NCI-H1105 (cell line): ENCODE measurements at places on chromosomes 12 and 14.
A peak's percentile ranks its signal among the peaks of the same experiment; 100 is the strongest.

GRCh38 chr12:56084958-56085543 lies 5.1 kb downstream of the ERBB3 start:
- no peak for DNase-seq

- DNase-seq, result no peak
Observed at GRCh38 chr12:128685903-128686475, 137.8 kb downstream of the SLC15A4 start.

DNA sequence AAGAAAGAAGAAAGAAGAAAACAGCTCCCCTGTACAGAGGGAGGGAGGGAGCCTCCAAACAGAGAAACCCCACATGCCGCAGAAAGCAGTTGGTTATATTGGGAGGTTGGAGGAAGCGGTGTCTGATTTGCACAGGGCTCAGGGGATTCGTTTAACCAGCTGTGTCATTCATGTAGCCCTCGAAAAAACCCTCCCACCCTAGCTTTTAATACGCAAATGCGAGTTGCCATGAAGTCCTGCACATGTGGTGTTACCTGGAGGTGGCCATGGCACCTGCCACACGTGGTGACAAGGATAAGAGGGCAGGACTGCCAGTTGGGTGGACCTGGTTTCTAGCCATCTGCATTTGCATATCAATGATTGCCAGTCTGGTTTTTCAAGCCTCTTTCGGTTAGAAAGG lies 40.9 kb downstream of the TMEM30B start:
- no peak for DNase-seq

DNA sequence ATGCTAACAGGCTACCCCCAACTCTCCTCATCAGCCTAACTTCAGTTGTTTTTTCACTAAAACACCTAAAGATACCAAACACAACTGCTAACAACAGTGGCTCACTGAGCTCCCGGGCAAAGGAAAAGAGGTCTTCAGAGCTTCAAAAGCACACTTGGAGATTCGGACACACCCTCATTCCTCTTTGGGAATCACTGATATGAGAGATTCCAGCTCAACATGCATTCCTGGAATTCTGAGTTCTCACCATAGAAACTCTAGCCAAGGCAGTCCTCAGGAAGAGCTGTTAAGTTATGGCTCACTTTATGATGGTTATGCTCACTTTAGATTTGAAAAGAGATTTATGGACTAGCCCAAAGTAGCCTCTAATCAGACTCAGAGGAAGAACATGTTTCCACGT lies 40.1 kb downstream of the STXBP6 start:
- DNase-seq, result no peak

GRCh38 chr14:104316723-104317491 lies 178.5 kb downstream of the KIF26A start:
- DNase-seq, result no peak

- DNase-seq, result no peak
Observed at GRCh38 chr12:108858311-108859074, 1.1 kb upstream of the SSH1 start.

- no peak for DNase-seq
Observed at GRCh38 chr12:93912086-93912733, 235.0 kb downstream of the CRADD start.

DNA sequence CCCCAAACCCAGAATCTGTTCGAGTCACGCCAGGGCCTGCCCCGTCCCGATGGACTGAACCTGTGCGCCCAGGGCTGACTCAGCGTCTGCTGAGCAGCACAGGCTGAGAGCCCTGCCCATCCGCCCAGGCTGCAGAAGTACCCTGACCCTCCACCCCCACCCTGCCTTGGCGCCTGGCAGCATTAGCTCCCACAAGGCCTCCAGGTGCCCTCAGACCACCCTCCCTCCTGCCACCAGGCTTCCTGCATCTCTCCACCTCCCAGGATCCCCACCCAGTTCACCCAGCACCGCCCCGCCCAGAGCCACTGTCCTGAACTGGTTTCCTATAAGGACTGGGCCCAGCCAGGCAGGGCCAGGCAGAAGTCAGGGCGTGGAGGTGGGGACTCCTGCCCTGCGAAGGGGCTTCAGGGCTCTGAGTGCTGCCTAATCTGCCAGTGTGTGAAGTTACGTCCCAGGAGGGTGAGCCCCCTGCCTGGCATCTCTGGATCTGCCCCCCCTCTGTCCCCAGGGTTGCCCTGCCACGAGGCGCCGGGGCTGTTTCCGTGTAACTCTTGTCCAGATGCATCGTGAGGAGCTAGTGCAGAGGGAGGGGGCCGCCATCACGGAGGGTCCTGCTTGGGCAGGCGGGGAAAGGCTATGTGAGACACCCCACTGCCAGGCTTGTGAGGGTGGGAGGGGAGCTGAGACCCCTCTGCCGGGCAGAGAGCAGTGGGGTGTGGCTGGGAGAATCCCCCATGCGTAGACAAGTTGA lies 9.1 kb downstream of the ADSS1 start:
- DNase-seq, result no peak

DNA sequence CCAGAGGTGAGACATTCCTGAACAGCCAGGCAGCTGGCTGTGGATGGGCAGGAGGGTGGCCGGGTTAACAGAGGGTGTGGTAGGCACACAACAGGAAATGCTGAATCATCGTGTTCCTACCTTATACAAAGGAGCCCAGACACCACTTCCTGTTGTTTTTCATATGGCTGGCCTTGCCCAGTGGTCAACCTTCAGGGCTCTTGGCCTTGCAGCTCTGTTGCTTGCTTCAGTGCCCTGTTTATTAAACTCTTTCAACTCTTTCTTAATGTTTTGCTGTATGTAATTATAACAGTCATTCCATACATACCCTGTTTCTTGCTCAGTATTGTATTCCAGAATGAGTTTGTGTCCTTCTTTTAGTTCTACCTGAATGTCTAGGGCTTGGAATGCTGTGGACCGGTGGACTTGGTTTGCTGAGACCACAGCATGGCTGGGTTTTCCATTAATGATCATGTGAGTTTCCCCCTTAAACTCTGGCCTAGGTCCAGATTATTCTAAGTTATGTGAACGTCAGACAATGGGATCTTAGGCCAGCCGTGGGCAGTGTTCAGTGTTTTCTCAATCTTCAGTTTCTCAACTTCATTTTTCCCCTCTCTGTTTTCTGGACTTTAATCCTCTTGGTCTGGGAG lies 11.9 kb downstream of the CFAP54 start:
- no peak for DNase-seq

- no peak for DNase-seq
Observed at GRCh38 chr12:66168410-66168809, 1.4 kb downstream of the TMBIM4 start.

GRCh38 chr12:115023279-115024265 lies 339.6 kb upstream of the TBX3 start:
- no peak for DNase-seq

- DNase-seq, result no peak
Observed at GRCh38 chr12:116436561-116437249, 122.5 kb upstream of the MAP1LC3B2 start.

DNA sequence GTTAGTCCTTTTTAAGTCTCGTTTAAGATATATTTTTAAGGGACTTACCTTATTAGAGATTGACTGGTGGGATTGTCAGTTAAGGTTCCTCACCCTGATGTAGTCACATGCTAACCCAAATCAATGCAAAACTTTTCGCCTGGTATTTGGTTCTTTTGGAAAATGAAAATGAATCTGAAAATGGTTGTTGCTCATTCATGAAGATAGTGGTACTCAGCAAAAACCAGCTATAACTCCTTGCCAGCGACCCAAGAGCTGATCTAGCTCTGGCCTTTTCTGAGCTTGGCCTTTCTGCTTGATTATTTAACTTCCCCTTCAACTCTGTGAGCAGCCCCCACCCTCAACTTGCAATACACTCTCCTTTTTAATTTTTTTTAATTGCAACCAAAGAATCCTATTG lies 85.0 kb upstream of the GTF2A1 start:
- no peak for DNase-seq

DNA sequence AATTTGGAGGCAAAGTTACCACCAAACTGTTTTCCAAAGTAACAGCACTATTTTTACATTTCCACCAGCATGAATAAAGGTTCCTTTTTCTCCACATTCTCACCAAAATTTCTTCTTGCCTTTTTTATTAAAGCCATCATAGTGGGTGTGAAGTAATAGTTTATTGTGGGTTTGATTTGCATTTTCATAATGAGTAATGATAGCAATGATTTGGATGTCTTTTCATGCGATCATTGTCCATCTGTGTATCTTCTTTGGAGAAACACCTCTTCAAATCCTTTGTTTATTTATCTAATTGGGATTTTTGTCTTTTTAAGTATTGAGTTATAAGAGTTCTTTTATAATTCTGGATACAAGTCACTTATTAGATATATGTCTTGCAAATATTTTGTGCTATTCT lies 172.7 kb downstream of the CNTN1 start:
- DNase-seq, result no peak

- DNase-seq, result no peak
Observed at GRCh38 chr12:69991690-69992288, 166.8 kb downstream of the MYRFL start.

- no peak for DNase-seq
Observed at GRCh38 chr12:46049665-46050064, 59.3 kb upstream of the SCAF11 start.

GRCh38 chr14:56081139-56081538 lies 37.1 kb upstream of the PELI2 start:
- no peak for DNase-seq

GRCh38 chr14:91496790-91497189 lies 13.3 kb downstream of the PPP4R3A start:
- DNase-seq, result no peak

- no peak for DNase-seq
Observed at GRCh38 chr14:63423381-63423780, 104.6 kb upstream of the GPHB5 start.

DNA sequence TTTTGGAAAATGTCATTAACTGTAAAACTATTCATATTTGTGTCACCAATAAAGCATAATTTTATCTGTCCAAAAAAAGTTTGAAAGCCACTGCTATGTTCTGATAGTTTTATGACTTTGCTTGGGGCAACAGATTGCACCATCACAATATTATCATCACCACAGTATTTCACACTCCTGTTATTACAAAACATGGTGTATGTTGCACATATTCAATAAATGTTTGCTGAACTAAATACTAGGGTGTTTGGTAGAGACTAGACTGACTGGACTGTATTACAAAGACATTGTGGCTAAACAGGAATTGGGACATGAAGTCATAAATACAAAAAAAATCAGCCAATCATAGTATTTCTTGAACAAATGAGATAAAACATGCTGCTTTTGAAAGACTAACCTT lies 55.1 kb downstream of the PAWR start:
- no peak for DNase-seq

GRCh38 chr12:85626001-85626783 lies 210.0 kb downstream of the RASSF9 start:
- no peak for DNase-seq

GRCh38 chr12:13368971-13369370 lies 172.4 kb downstream of the EMP1 start:
- no peak for DNase-seq

GRCh38 chr14:89027097-89027740 lies 202.8 kb downstream of the TTC8 start:
- no peak for DNase-seq

DNA sequence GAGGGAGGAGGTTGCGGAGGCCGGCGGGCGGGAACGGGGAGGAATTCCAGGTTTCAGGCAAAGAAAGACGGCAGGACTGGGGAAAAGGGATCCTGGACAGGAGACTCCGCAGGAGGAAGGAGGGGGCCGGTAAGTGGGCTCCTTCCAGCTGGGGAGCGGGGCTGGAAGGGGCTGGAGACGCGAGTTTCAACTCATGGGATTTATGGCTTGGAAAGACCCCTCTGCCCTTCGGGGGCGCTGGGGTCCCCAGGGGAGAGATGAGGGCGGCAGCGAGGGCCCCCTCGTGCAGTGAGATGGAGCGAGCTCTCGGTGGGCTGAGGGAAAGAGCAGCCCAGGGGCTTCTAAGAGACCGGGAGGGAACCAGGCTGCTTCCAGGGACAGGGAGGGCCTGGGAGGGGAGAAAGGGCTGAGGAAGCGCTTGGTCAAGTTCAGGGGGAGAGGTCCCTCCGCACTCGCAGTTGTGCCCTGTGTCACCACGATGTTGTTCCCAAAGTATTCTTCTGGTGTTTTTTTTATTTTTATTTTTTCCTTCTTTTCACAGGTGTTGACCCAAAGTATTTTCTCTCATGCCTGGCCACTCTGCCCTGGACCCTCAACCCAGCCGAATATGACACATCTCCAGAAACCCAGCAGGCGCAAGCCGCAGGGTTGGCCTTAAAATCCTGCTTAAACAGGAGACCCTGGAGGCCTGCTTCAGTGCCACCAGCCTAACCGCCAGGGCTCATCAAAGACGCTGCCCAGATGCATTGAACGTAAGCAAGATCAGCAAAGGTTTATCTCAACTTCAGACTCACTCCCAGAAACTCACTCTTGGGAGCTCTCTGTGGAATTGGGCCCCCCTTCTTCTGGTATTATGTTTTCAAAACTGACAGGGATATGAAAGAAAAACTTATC lies 16.1 kb downstream of the TNFAIP2 start:
- no peak for DNase-seq

- no peak for DNase-seq
Observed at GRCh38 chr12:112528521-112528920, 109.8 kb downstream of the PTPN11 start.

DNA sequence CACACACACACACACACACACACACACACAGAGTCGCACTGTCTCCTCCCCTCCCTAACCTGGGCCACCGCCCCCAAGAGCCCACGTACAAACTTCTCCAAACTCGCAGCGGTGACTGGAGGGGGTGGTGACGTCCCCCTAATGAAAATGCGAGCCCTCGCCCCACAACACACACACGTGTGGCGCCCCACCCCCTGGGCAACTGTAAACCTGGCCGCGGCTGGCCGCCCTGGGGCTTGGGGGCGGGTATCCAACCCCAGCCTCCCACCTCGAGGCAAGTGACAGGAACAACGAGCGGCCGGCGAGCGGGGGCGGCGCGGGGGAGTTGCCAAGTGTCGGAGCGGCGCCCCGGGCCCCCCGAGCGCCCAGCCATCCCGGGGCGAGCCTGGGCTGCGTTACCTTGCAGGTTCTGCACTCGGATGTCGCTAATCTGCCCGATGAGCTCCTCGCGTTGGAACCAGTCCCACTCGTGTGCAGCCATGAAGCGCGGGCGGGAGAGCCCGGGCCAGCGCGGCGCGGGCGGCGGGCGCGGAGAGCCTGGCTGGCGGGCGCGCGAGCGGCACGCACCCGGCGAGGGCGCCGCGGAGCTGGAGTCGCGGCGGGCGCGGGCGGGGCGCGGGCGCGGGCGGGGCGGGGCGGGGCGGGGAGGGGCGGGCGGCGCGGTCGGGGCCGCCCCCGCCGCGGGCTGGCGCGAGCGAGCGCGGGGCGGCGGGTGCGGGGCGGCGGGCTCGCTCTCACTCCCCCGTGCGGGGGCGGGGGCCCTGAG lies at the start of gene CLMN:
CLMN (minus strand) TSS at position 597 of the 766 bp plus-strand sequence; CDS start at position 481, 116 bp downstream.
- peak; percentile 65 for DNase-seq
